ENCODE measurements at places on chromosomes 3 and 15.

DNA sequence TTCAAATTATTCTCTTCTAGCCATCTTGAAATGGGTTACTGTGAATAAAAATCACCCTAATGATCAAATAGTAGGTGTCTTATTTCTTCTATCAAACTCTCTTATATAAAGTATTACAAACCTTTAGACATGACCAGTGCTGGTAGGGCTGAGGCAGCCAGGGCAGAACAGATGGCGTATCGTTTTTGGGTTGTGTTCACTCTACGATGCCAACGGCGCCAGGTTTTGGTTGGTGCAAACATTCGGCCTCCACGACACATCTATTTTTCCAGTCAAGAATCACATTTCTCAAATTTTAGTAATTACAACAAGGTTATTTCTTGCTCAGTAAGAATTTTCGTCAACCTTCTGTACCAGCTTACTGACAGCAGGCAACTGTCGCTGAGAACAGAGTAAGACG lies 2.2 kb downstream of the RPL4 start:
- DNase-seq: no peak

- DNase-seq: no peak
Measured at GRCh38 chr3:178526291-178526690, 9.9 kb upstream of the KCNMB2 start.

DNA sequence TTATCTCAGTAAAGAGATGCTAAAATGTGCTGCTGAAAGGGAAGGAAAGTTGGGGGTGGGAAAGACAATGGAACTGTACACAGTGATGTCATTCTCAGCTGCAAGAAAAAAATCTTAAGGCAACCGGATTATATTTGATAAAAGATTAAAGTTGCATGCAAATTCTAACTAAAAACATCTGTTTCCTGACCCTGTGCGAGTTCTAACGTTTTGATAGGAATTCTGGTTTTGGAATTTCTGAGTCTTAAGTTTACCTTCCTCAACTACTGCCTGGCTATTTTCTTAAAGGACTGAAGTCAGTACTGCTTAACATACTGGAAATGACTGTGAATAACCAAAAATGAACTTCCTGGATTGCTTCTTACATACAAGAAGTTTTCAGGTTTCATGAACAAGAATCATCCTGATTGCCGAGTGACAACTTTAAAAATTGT lies 115.5 kb downstream of the SLC25A26 start:
- DNase-seq: no peak

DNA sequence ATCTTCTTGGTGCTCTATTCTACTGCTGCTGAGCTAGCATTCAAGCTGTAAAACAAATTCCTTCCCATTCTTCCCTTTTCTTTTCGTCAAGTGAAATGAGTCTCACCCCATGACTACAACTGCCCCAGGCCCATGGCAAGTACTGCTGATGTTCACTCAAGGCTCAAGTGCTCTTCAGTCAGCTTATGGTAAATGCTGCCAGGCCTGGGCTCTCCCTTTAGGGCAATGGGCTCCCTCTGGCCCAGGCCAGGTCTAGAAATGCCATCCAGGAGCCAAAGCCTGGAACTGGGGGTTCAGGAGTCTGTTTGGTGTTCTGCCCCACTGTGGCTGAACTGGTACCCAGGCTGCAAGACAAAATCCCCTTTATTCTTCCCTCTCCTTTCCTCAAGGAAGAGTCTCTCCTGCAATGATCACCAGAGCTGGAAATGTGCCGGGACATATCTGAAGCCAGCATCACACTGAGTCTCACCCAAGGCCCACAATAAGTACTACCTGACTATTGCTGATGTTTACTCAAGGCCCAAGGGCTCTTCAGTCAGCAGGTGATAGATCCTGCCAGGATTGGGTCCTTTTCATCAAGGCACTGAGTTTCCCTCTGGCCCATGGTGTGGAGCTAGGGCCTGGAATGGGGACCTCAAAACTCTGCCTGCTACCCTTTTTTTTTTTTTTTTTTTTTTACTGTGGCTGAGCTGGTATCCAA lies 205.0 kb upstream of the STAC start:
- peak; percentile 74 for DNase-seq

- no peak for DNase-seq
Measured at GRCh38 chr3:35921718-35922117, 282.4 kb downstream of the ARPP21 start.

DNA sequence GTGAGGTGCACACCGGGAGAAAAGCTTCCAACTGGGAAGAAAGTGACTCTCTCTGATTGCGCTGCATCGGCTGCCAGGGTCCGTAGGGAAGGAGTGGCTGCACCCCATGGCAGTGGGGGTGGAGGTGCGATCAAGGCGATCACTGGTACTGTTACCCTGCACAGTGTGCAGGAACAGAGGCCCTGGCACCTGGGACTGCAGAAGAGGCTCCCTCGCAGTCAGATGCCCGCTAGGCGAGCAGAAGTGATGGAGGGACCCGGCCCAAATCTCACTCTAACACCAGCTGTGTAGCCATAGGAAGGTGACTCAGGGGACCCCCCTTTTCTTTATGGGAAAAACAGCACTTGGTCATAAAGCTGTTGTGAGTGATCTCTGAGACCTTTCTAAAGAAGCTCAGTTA lies 196.8 kb downstream of the GABRG3 start:
- DNase-seq: no peak

- DNase-seq: no peak
Measured at GRCh38 chr15:82731527-82731926, 21.9 kb upstream of the AP3B2 start.

- DNase-seq: no peak
Measured at GRCh38 chr15:101023501-101024072, 104.4 kb downstream of the LRRK1 start.

DNA sequence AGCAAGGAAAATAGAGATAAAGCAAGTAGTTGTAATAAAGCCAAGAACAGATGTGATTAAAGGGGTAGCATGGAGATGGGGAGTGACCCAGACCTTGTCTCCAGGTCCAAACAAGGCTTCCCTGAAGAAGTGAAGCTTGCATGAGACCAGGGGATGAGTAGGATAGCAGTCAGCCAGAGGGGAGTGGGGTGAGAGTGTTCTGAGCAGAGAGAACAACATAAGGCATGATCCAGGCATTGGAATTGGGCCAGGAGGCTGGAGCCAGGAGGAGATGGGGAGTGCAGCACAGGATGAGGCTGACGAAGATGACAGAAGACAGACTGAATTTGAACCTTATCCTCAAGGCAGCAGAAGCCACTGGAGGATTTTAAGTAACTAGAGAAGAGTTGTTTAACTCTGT lies 7.2 kb downstream of the TMOD2 start:
- no peak for DNase-seq

GRCh38 chr15:40452296-40453090 lies 11.7 kb downstream of the BAHD1 start:
- DNase-seq: no peak

DNA sequence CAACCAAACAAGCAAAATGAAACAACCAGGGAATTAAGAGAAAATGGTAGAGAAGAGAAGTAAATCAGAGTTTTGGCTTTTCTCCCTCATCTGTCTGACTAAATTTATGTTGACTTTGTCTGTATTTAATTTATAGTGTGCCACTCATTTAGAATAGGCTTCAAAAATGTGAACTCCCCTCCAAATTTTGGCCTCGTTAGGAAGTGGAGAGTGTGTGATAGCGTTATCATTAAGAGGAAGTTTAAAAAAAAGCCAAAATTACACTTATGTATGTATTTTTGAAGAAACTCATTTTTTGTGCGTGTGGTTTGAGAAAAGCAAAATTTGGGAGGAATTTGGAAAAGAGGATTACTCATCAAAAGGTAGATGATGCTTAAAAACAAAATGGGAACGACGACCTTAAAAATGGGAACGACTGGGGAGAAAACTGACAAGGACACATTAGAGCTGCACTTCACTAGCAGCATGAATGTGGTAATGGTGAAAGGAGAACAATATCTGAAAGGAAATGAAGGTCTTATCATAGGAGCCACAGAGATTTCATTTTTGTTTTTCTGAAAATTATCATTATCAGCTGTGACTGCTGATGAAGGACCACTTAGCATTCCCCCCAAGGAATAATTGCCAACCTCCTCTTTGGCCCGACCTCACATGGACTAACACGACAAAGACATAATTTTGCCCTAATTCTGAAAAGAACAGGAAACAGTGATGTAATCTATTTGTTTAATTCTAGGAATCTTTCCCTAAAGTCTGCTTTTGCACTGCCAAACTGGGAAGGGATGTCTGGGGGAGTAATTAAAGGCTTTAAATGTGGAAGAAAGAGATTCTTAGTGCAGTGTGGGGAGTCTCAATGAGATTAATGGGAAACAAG lies 163.2 kb upstream of the P2RY1 start:
- no peak for DNase-seq

- no peak for DNase-seq
Measured at GRCh38 chr3:125512135-125512920, 7.7 kb downstream of the SNX4 start.

DNA sequence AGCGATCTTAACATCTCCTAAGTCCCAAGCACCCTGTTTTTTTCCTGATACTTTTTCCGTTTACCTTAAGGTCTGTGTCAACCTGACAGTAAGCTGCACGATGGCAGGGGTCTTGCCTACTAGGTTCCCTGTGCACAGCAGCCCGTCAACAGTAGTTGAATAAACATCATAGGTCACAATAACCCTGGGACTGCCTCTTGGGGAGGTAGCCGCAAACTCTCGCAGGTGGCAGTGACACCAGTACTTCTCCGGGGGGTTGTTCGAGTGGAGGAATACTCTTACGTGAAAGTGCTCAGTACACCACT lies 365 bp upstream of the PDCD6IP start:
- DNase-seq: no peak

- DNase-seq: no peak
Measured at GRCh38 chr3:51794206-51794605, 15.2 kb upstream of the IQCF6 start.

GRCh38 chr15:77864211-77865105 lies 213.1 kb downstream of the TBC1D2B start:
- no peak for DNase-seq

- DNase-seq: no peak
Measured at GRCh38 chr3:187227658-187228258, 30.5 kb downstream of the RTP1 start.

- no peak for DNase-seq
Measured at GRCh38 chr15:68798346-68799094, 22.2 kb downstream of the ANP32A start.

- DNase-seq: no peak
Measured at GRCh38 chr15:40545457-40545856, 19.4 kb downstream of the CCDC32 start.

GRCh38 chr3:120129051-120129450 lies 34.8 kb upstream of the GSK3B start:
- DNase-seq: no peak

DNA sequence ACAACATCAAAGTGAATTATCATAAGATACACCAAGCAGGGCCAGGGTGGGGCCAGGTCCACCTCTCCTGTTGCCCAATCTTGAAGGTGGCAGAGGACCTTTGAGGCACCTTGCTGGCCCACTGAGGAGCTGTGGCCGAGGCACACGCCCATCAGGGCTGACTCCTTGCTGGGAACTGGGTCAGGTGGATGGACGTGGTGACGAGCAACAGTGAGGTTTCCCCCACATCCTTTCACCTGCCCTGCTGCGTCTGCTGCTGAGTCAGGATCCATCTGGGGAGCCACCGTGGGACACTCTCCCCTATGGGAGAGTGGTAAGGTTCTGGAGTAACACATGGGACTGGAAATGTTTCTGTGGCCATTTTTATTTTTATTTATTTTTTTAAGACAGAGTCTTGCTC lies 17.3 kb upstream of the FURIN start:
- no peak for DNase-seq

DNA sequence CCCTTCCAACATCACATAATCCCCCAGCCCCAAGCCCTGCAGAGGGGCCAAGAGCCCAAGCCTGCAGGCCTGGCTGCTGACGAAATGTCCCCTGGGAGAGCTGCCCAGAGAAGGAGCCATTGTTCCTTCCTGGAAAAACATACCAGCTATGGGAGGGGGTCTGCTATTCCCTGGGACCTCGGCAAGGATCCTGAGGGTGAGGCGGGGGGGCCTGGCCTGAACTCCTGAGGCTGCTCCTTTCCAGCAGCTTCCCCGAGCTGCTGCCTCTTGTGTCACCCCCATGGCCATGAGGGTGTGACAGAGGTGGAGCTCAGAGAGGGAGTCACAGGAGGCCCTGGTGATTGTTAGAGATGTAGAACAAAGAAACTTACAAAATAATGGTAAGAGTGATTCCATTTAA lies 12.9 kb downstream of the LOXL1 start:
- no peak for DNase-seq

DNA sequence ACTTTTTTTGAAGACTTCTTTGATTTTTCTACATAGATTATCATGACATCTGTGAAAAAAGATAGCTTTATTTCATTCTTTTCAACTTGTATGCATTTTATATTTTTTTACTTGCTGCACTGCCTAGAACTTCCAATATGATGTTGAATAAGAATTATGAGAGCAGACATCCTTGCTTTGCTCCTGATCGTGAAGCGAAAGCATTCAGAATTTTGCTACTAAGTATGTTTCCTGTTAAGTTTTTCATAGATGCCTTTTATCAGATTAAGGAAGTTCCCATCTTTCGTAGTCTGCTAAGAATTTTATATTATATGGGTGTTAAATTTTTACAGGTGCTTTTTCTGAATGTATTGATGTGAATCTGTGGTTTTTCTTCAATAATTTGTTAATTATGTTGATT lies 163.4 kb upstream of the GADL1 start:
- DNase-seq: no peak

GRCh38 chr3:9384141-9384828 lies 13.1 kb upstream of the SETD5 start:
- DNase-seq: no peak

DNA sequence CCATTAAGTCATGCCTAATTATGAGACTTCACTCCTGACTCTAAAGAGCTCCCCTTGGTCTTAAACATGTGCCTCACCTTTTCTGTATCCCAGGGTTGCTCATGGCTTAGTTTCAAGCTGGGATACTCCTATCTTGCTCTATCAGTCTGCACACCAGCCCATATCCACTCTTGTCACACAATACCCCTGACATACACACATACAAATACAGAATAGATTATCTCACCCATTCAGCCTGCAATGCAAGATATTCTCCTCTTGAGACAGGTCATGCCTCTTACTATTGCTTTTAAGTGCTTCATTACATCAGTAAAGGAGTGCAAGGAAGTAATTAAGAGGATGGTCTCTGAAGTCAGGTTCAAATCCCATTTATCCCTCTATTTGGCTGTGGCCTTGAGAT lies 587.3 kb downstream of the IGSF11 start:
- no peak for DNase-seq

DNA sequence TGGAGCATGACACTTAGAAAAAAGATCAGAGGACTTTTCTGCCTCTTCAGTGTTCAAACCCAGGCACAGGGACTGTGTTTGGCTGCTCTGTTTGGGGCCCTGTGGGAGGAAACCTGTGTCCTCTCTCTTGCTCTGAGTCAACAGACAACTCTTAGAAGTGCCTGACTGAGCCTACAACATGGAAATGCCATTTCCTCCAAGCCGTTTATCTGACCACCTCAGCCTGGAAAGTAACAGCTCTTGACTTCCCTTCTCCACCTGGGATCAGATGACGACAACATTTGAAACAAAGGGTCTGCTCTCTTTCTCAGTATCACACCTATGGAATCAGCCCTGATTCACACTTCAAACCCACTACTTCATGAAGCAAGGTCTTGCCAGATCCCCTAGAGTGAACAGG lies 91.3 kb upstream of the CTDSPL start:
- peak; percentile 26 for DNase-seq

All from NCI-H510A treated with DMSO at 0.1 percent for 48 hours (cell line).